ENCODE measurements at places on chromosomes 5 and 9.

DNA sequence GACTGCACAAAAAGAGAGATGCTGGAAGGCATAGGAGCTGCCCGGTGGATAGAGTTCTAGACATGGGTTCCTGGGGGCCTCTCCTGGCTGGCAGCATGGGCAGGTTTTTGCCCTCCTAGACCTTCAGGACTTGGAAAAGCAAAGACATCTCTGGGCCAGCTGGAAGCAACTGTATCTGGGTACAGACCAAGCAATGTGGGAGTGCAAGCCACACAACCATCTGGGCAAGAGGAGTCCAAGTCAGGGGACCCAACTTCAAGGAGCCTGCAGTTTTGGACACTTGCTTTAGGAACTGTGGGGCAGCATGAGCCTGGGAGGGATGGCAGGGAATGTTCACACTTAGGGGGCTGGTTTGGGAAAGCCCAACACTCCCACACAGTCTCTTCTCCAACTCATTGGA lies 323.3 kb downstream of the GADD45G start:
- no peak for DNase-seq

DNA sequence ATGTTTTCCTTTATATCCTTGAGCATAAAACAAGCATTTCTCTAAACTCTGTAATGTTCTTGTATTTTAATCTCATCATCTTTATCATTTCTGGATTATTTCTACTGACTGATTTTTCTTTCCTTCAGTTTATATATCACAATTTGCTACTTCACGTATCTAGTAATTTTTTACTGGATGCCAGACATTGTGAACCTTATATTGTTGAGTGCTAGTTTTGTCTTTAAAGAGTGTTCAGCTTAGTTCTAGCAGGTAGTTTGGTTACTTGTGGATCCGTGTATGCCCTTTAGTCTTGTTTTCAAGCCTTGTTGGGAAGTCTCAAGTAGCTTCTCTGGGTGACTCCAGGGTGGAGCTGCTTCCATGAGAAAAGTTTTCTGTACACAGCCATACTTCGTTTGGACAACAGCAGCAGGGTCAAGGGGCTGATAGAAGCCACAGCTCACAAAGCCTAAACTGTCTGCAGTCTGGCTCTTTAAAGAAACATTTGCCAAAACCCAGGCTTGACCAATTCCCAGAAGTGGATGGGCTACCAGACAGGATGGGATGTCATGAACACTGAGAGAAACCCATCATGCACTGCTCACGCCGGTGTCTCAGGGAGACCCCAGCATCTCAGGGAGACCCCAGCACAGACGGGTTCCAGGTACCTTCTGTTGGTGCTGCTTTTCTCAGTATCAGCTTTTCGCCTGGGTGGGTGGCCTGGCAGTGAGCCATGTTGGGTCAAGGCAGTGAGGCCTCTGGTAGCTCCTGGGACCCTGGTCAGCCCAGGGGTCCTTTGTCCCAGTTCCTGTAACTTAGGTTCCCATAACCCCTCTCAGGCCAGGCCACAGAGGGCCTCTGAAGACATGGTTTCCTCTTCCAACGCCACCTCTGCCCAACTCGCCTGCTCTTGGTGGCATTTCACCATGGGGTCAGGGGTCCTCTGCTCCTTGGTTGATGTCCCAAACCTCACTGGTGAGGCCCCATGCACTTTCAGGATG lies 29.1 kb downstream of the TRIP13 start:
- no peak for DNase-seq

DNA sequence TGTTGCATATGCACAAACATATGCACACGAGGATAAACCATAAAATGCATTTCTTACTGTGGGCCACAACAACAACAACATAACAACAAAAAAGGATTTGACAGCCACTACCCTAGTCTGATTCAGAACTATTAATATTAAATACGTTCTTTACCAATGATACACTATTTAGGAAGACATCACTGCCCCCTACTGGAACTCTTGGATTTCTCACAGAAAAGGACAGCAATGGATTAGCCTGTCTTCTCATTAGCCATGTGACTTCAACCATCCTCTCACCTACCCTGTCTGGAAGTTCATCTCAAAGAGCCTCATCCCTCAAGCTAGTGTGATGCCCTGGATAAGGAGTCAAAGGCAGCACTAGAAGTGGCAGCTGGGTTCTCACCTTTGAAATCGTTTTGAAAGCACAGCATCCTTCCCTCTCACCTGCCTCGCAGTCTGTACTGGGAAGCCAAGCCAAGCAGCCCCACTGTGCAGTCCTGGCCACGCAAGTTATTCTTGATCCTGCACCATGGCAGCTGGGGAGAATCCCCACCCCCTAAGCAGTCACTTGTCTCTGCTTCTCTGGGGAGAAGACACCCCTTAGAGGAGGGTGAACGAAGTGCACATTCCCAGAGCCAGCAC lies 64.6 kb downstream of the SH3TC2 start:
- no peak for DNase-seq

- no peak for DNase-seq
Observed at GRCh38 chr5:180193749-180194375, 15.1 kb downstream of the RASGEF1C start.

DNA sequence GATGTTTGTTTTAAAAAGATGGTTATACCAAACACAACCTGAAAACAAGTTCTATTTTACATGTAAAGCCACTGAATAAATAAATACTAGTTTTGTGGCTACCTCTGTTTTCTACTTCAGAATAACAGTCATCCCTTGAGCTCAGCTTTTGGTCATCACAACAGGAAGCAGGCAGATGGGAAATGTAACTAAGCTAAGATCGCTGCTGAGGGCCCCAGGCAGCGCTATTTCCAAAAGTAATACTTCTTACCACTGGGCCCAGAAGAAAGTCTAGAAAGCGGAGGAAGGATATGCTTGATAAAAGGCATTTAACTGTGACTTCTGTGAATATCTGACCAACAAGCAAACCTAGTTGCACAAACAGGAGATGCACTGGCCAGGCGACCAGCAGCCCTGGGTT lies 61.4 kb downstream of the SERINC5 start:
- DNase-seq, result no peak

DNA sequence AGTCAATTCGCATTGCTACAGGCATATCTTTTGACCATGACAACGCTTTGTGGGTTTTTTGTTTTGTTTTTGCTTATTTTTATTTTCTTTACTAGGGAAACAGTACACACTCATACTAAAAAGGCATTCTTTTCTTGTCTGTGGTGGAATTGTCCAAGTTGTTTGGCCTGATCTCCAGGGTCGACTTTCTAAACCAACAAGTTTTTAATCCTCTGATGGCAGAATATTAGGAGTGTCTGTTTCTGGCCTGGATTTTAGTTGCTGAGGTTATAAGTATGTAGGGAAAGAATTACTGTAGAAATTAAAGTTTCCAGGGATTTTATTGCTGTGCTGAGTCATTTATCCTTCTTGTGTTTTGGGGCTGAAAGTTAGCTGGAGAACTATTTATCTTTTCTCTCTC lies 218.5 kb downstream of the TAF11L14 start:
- DNase-seq, result no peak

DNA sequence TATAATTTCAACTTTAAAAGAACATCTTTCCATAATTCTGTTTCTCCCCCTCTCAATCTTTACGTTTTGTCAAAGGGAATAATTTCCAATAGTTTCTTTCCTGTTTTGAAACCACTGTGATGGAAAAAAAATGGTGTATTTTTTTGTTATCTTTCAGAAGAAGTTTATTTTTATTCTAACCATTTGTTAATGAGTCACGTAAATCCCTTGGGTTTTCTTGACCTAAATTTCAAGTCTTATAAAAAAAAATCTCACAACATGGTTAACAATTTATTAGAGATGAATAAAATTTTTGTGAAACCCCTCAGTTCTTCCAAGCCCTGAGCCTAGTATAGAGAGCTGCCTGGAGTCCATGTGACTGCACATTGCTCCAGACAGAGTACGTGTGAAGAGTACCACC lies 106.1 kb upstream of the FBXL17 start:
- DNase-seq, result no peak

GRCh38 chr9:82495884-82496777 lies 507.6 kb downstream of the SPATA31D1 start:
- no peak for DNase-seq

DNA sequence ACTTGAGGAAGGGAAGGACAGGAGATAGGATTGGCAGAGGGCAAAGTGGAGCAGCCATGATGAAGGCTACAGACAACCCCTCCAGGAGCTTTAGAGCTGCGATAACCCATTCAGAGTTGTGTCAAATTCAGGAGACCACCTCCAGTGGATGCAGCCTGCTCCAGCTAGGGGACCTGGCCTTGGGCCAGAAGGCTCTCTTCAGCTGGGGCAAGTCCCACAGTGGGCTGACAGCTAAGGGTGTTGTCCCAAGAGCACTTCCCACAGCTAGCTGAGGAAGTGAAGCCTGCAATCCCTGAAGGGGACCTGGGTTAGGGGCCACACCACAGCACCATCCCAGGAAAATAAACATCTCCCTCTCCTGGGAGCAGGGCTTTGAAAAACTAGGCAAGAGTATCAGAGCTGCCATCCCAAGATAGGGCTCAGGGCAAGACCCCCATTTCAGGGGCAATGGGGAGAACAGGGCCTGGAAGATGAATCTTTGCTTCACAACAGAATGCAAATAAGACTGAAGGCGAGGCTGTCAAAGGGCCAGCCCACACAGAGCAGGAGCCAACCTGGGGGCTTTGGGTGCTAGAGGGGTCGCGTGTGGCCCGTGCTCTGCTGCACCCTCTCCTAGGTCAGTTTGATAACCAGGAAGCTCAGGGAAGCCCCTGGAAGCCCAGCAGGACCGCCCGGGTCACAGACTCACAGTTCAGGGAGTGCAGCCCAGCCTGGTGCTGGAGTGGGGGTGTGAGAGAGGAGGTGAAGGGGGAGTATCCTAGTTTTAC lies 19.3 kb upstream of the DAPK1 start:
- no peak for DNase-seq

DNA sequence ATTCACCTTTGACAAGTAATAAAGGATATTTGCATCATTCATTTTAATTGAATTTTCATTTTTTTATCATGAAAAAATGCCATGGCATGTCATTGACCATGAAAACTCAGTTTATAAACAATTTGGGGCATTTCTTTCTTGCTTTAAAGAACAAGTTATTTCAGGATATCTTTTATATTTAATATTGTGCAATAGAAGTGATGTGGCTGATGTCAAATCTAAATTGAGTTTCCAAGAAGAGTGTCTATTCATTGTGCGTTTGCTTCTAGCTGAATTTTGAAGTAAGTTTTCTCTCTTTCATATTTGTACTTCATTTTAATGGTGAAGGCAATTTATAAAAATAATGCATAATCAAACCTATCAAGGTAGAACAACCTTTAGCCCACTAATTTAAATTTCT lies 30.5 kb downstream of the MACIR start:
- no peak for DNase-seq

DNA sequence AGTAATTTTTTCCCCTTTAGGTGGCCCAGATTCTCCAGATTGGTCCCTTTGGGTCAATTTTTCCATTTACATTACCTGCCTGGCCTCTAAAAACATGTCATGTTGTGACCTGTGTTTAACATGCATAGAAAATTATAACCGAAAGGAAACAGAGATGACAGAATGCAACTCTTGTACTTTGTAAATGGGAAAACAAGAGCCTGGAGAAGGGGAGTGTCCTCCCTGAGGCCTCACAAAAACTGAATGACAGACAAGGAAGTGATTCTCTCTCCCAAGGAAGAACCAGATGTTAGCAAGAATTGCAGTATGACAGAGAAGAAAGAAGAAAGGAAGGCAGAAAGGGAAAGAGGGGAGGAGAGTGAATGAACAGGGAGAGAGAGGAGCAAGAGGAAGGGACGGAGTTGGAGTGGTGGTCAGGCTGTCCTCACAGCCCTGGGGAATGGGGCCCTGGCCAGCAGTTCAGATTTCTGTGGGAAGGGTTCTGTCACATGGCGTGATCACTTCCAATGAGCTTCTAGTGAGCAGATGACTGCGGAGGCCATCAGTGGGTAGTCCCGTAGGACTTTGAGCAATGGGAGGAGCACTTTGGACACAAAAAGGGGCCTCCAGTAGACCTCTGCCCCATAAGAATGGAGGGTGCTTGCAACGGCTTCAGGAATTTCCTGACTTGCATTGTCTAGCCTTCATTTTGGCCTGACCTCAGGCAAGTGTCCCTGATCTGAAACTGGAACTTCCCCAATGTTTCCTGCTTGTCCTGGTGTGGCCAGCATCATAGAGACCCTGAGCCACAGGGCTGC lies 31.6 kb downstream of the ABLIM3 start:
- DNase-seq, result no peak

DNA sequence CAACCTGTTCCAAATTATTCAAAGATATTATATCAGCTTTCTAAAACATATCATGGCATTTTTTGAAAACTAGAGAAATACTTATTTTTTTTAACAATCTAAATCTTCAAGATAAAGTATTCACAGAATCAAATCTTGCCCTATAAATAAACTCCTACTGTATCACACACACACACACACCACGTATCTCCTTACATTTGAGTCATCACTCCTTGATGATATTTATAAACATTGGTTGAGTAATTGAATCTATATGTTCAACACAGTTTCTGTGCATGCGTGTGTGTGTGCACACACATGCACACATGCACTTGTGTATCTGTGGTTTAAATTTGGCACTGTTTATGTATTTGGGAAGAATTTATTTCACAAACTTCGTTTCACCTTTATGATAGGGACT lies 1716.4 kb downstream of the EFNA5 start:
- DNase-seq, result no peak

DNA sequence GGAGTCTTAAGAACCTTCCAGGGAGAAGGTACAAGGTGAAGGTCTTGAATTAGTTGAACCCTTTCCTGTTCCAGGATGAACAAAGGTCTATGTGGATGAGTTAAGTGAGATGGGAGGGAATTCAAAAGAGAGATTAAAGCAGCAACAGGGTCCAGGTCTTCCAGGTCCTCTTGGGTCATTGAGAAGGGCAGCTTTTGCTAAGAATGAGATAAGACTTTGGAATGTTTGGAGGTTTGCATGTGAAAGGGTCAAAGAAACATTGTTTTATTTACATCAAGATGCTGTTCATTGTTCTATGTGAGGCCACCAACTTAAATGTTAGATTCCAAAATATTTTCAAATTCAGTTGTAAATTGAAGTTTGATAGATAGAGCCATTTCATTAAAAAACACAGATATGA lies 463.9 kb downstream of the ANXA1 start:
- no peak for DNase-seq

DNA sequence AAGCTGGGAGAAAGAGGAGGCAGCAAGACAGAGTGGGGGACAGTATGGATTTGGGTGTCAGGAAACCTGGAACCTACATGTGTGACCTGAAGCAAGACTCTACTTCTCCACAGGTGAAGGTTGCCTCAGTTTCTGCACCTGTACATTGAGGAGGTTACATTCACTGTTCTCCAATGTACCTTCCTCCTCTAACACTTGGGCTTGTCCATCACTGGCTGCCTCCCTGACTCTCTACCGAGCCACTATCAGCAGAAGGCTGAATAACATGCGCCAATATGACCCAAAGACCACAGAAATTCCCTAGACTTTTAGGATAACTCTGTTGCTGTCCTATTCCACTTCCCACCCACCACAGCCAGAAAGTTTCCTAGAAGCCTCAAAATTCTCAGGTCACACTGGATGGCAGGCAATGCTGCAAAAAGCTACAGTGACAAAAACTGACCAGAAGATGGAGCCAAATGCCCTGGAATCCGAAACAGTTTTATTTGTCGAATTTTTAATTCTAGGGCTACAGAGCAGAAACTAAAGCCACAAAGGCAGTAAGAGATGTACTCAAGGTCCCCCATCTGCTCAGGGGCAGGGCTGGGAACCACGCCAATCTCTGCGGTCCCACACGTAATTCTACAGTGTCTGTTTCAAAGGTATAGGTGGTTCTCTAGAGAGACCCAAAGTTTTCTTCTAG lies 64.4 kb downstream of the FAM114A2 start:
- no peak for DNase-seq

Measured in NCI-H187 (cell line).